Suppressor macrophage (primary cell): ENCODE measurements at places on chromosomes 1 and 21.

DNA sequence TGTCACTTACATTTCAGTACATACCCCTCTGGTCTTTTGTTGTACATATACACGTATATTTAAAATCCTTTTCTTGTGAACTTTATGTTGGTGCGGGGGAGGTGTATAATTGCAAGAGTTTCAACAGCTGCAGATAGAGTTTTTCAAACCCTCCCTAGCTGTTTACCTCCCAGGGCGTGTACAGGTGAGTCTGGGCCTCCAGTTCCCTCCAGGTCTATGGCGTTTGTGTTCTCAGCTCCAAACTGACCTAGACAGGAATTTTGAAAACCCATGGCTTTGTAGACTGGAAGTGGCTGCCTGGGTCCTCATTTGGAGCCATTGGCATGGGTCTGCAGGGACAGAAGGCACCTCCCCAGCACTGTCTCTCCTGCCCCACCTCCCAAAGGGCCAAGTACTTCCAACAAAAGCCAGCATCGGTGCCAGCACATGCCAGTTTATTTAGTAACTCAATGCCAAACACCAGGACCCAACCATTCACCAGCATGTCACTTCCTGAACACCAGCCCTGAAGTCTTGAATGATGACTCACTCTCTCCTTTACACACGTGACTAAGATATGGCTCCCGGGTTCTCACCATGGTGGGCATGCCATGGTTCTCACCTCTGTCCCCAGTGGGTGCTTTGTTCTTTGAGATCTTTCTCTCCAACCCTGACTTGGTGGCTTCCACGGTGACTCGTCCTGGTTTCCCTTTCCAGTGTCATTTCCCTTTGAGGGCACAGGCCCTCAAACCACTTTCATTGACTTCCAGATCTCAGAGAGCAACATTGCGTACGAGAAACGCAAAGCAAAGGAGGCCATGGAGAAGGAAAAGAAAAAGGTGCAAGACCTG, 57.3 kb upstream of the EFHD2 start:
- peak; percentile 34 for DNase-seq

DNA sequence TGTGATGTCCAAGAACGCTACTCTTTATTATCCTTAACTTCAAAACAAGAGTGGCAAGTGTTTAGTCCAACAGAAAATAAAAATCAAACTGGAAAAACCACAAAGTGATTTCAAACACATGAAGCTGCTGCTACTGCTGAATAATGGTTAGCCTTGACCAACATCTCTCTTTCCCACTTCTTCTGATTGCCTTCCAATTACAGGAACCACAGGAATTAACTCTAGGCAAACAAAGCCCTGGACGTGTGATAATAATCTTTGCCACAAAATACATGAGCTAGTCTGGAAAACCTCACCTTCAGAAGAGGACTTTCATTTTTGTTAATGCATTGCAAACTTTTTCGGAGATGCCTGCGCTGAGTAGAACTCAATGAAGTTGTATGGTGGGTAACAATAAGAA, 48.6 kb upstream of the COL11A1 start:
- DNase-seq, result no peak

GRCh38 chr1:215219372-215219771, 136.8 kb downstream of the KCNK2 start:
- no peak for DNase-seq

DNA sequence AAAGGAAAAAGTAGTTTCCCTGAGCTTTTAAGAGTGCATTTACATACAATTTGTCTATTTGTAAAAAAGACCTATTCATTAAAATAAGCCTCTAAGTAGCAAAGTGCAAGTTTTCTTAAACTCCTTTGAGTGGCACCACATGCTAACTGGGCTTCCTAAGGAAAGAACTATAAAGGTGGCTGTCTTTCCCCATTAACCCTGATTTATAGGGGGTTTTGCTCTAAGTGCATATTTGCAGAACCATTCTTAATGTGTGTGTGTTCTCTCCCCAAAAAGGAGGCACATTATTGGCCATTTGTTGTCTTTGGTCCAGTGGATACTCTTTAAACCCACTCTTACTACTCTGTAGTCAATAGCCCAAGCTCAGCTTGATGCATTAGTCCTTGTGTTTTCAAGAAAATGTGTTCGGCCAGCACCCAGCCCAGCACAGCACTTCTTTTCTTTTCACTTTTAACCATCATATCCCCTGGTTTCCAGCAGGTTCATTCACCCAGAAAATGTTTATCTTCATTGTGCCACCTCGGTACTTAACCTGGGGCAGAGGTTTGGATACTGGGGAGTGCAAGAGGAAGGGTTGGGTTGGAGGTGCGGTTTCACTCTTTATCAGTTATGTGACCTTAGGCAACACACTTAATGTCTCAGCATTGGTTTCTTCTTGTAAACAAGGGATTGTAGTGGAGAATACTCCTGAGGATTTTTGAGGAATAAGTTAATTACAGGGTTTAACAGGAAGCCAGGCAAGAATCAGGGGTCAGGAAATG, 161.9 kb upstream of the UBE2U start:
- no peak for DNase-seq

GRCh38 chr1:163796394-163796821, 474.7 kb downstream of the NUF2 start:
- DNase-seq, result no peak

DNA sequence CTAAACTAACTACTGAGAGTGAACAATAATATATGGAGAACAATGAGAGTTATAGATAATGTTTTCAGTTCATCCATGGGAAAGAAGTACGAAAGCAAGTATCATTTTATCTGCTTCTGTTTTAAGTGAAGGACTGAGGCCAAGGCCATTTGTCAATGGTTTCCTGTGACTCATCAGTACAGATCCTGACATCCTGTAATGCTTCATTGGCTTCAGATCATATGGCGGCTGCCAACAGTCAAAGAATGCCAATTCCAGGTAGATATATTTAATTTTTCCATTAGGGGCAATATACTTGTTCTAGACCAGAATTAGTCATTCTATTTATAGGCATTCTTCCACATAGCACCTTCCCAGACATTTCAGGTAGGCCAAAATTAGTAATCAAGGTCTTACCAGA, 97.3 kb downstream of the USH2A start:
- no peak for DNase-seq

- no peak for DNase-seq
Measured at GRCh38 chr1:216518844-216519627, 95.8 kb upstream of the USH2A start.

- no peak for DNase-seq
Measured at GRCh38 chr1:183912265-183912886, 107.5 kb downstream of the RGL1 start.

DNA sequence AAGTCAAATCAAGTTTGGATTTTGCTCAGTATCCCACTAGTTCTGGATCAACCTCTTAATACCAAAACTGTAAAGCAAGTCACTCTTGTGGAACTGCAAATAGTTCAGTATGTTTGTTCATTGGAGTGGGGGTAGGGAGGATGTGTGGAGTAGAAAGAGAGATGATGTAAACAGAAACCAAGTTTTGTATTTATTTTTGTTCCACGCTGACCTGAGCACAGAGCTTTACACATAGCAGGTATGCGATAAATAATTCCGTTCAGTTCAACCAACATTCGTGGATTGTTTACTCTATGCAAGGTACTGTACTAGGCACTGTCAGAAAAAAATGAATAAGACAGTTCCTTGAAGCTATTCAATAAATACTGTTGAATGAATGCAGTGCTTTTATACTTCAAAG, 4.5 kb upstream of the ZNF644 start:
- no peak for DNase-seq

GRCh38 chr21:46585191-46585953, 19.5 kb downstream of the S100B start:
- DNase-seq, result no peak

DNA sequence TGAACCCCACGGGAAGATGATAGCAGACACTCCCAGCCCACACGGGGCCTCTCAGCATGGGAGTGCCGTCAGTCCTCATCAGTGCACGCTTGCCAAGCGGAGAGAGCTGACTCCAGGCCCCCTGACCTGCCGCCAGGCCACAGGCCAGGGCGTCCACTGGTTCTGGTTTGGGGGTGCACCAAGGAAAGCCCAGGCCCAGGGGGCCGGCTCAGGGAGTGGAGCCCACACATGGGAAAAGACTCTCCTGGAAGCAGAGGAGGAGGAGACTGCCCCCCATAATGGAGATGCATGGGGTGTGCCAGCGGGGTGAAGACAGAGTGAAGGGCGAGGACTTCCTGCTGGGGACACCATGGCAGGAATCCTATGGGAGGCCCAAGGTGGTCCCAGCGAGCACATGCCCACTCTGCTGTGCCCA, 6.4 kb downstream of the TRIM11 start:
- no peak for DNase-seq

GRCh38 chr1:238677567-238677966, 708.8 kb upstream of the CHRM3 start:
- no peak for DNase-seq

- no peak for DNase-seq
Measured at GRCh38 chr1:202286622-202287097, 55.1 kb downstream of the UBE2T start.

DNA sequence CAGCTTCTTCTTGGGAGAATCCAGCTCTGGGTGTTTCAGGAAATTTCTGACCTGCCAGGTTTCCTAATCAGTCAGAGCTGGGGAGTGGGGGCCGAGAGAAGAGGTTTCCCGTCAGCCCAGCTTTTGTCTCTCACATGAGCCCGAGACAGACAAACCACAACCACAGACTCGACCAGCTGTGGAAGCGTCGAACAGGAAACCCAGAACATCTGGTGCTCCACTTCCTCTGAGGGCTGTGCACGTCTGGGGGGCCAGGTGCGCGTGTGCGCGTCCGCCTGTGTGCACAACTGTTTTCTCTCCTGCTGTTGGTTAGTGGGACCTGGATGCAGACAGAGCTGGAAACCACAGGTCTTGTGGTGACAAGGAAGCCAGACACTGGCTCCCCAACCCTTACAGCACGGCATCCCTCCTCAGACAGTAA, 113.0 kb upstream of the SLC25A33 start:
- DNase-seq, result peak; percentile 24

- DNase-seq, result no peak
Measured at GRCh38 chr1:12231276-12231595, 1.4 kb downstream of the VPS13D start.

- DNase-seq, result peak; percentile 38
Measured at GRCh38 chr1:17060306-17060749, 6.5 kb upstream of the SDHB start.

DNA sequence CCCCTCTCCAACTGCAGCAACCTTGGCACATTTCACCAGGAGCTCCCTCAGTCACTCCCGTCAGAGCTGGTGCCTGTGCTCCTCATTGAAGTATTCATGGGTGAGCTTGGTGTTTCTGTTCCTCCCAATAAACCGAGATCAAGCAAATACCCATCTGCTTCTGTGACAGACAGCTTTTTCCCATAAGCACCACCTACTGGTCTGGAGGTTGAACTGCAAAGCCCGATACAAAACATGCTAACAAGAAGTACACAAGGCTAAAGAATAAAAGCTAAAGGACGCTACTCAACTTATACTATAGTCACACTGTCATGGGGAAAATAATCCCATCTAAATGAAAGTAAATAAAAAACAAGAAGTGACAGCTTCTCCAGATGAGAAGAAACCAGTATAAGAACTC, 111.9 kb upstream of the C21orf91 start:
- DNase-seq, result no peak

DNA sequence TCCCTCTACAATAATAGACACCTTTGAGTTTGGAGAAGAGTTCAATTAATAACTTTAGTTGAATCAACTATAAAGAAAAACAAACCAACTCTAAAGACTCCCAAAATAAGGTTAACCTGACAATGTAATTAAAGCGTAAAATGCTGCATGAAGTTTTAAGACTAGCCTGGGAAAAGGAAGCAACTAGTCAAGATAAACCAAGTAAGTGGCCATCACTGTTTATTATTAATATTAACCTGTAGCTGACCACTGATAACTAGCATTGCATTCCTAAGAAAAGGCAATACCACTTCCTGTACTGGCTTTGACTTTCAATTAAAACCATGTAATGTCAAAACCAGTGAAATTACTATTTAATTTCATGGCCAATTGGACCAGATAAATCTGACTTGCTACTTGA, 3.0 kb downstream of the PPP1R15B start:
- no peak for DNase-seq

DNA sequence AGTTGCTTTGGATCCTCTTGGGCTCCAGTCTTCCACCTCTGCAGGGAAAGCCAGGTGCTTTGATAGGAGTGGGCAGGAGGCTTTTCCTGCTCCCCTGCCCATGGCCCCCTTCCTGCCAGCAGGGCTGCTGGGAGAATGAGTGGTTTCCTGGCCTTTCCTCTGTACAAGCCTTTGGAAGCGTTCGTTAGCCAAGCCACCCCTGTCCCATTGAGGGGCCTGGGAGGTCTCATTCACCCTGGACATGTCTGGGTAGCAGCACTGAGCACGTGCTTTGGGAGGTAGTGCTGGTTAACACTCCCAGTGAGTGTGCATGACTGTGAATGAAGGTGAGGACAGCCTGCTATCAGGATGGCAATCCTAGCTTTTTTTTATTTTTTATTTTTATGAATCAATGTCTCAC, 118.5 kb upstream of the CACNA1E start:
- DNase-seq, result no peak

DNA sequence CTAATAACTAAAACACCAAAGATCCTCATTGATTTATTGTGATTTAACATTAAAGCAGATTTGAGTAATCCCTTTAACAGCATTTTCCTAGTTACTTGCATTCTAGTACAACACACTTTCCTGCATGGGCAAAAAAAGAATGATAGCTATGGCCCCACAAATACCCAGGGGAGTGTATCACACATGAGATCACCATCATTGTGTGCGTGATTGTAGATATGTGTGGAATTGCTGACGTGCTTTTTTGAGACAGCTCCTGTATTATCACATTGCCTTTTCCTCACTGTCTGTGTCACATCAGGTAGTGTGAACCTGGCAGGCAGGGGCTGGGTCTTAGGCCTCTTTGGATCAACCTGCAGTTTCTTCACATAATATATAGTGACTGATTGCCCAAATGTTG, 48.5 kb upstream of the SAMD13 start:
- no peak for DNase-seq

DNA sequence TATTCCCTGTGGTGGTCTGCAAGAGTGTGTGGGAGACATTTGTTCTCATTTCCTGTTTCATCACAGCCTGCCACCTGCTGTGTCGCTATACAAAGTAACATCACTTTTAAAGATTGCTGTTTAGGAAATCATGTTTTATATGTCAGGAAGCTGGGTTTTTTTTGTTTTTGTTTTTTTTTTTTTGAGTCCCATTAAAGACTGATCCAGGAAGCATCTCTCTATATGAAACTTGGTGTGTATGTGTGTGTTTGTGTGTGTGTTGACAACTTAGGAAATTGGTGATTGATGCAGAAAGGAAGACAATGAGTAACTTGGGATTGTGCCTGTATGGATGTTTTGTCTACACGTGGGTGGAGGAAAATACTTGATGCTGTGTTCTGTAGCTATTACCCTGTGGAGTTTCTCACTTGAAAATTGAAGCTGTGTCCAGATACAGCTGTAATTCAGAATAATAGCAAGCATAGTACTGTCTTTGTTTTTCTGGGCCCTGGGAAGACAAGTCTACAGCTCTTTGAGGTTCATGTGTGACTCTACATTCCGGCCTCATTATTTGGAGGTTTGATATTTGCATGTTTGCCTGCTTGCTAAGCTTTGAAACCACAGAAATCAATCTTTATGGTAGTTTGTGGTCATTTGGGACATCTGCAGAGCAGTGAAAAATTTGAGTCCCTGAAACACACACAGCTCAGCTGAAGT, 47.9 kb downstream of the LAMC1 start:
- no peak for DNase-seq
